ENCODE measurements at places on chromosomes 11 and 22.

GRCh38 chr11:111765984-111766833, at the start of gene PPP2R1B:
PPP2R1B (minus strand) TSS chr11:111766389; CDS start chr11:111766361, 28 bp downstream.
- DNase-seq: peak; percentile 74

DNA sequence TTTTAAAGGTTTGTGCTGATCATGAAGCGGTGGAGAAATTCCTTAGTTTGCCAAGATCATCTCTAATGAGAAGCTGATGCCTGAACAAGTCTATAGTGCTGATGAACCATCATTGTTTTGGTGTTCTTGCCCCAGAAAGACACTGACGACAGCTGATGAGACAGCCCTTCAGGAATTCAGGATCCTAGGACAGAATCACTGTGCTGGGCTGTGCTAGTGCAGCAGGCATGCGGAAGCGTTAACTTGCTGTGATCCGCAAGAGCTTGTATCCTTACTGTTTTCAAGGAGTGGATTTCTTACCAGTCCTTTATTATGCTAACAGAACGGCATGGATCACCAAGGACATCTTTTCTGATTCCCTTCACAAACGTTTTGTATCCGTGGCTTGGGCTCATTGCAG, 104.1 kb downstream of the TBC1D22A start:
- DNase-seq: no peak

DNA sequence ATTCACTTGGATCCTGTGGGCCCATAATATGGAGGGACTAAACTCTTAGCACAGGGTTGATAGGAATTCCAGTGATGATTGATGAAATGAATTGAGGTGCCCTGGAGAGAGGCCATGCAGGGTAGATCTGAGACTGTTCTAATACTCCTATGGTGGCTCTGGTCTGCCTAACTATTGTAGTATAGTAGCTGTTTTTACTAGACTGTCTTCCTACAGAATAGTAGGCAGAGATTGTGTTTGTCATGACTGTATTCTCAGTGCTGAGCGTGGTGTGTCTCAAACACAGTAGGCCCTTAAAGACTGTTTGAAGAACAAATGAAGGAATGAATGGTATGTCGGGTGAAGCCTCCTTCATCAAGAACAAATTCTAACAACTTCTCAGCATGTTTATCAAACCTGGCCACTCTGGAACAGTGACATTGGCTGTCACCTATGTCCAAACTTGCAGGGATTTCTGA, 107.0 kb upstream of the SESN3 start:
- no peak for DNase-seq

GRCh38 chr22:49827271-49827852, 311 bp downstream of the BRD1 start:
- DNase-seq: no peak

DNA sequence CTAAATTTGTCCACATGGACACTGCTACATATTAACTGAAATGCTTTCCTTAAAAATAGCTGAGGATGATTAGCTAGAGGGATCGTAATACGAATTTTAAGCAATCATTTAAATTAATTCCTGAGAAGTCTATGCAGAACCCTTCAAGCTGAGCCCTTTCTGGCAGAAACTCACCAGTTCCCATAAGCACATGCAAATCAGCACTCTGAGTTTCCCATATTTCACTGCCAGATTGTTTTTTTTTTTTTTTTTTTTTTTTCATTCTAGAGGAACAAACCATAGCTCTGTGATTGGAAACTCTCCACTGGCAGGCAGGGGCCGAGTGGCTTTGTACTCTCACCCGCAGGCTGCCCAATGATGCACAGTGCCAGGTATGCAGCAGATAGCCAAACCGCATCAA, 145.6 kb downstream of the EFCAB6 start:
- DNase-seq: no peak

GRCh38 chr11:116473206-116473769, 299.5 kb downstream of the BUD13 start:
- no peak for DNase-seq

DNA sequence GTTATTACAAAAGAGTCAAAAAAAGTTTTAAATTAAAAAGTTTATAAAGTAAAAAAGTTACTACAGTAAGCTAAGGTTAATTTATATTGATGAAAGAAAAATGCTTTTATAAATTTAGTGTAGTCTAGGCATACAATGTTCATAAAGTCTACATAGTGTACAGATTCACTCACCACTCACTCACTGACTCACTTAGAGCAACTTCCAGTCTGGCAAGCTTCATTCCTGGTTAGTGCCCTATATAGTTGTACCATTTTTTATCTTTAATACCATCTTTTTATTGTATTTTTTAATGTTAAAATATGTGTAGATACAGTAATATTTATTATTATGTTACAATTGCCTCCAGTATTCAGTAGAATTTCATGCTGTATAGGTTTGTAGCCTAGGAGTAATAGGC, 2.6 kb upstream of the MMP10 start:
- no peak for DNase-seq

GRCh38 chr11:2540223-2540991, 95.6 kb downstream of the KCNQ1 start:
- DNase-seq: no peak

DNA sequence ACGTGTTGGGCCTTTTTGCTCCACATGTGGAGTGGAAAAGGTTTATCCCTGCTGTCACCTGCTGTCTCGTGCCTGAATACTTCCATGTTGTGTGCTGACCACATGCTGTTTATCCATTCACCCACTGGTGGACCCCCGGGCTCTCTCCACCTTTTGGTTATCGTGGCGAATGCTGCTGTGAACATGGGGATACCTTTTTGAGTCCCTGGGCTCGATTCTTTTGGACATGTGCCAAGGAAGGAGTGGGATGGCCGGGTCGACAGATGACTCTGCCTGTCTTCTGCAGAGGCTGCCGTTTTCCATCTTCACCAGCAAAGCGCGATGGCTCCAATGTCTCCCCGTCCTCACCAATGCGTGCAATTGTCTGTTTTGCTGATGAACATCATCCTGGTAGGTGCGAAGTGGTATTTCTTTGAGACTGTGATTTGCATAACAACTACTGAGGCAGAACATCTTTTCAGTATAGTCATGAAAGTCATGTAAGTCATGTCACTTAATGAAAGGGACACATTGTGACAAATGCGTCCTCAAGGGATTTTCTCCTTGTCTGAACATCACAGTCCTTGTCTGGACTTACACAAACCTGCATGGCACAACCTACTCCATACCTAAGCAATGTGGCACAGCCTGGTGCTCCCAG, 758.7 kb downstream of the BRD1 start:
- DNase-seq: no peak

DNA sequence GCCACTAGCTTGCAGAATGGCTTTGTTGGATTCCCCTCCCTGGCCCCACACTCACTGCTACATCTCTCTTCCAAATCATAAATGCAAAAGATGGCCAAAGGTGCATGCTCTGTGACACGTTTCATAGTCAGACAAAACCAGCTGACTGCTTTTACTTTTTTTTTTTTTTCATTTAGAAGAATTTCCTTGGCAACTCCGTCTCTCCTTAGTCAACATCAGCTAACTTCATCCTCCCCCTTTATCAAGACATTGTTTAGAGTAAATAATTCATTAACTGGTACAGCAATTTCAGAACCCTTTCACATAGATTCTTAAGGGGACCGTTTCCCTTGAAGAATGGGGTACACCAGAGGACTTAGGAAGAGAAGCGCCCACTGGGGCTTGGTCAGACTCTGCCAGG, 16.0 kb downstream of the KCNQ1OT1 start:
- DNase-seq: no peak

DNA sequence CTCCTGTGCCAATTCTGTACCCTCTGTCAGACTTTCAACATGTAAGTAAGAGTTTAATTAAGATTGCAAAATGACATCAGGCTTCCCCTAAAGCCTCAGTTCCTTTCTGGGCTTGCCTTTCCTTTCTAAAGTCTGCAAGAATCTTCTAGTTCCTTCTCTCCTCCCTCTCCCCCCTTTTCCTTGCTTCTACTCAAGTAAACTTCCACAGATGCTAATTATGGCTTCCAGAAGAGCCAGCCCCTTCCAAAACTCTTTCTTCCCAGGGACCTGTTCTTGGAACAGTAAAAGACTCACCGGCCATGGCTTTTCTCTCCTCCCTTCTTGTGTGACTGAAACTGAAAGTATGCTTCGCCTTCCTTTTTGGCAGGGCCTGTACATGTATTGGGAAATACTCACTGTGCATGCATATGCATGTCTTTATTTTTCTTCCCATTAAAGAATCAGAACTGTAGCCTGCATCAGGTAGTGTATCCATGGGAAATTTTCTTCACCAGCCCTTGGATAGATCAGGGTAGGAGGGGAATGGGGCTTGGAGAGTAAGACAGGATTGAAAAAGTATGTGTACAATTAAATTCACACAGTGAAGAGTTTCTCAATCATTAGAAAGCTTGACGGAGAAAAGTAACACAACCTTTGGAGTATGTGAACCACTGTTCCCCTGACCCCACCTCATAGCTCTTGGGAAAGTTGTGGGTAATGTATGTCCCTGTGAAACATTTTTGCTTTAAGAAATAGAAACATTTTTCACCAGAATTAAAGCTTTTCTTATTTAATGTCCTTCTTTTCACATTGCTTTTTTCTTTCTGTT, at the start of gene CASP1:
Gene CASP1 (minus strand): TSS at position 332 of the 808 bp plus-strand sequence. CDS start 31 bp downstream, at position 301.
- DNase-seq: no peak

GRCh38 chr11:75400146-75400865, 988 bp downstream of the RPS3 start:
- no peak for DNase-seq

DNA sequence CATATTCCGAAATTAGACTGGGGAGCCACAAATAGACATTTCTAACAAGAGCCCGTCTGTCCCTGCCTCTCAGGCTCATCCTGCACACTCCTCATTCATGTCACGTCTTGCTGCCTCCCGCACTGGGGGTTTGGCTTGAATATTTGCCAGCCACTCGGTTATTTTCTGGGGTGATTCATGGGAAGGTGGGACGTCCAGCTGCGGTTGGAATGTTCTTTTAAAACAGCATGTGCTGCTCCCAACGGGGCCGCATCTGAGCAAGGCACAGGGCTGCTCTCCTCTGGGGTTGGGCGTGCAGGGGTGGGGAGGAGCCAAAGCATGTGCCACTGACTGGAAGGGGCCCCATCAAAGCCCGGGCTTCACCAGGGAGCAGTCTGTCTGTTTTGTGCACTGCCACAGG, 25.9 kb upstream of the SLC5A4 start:
- no peak for DNase-seq

GRCh38 chr22:20904008-20904979, 12.9 kb upstream of the CRKL start:
- no peak for DNase-seq

- no peak for DNase-seq
These were observed 34.8 kb downstream of the TSPAN18 start for GRCh38 chr11:44761551-44761961.

Data from NCI-H1417 treated with DMSO at 0.1 percent for 48 hours (cell line).